ENCODE measurements at places on chromosomes 12 and 14.

- no peak for DNase-seq
Measured at GRCh38 chr12:112807452-112807851, 15.9 kb downstream of the RPH3A start.

DNA sequence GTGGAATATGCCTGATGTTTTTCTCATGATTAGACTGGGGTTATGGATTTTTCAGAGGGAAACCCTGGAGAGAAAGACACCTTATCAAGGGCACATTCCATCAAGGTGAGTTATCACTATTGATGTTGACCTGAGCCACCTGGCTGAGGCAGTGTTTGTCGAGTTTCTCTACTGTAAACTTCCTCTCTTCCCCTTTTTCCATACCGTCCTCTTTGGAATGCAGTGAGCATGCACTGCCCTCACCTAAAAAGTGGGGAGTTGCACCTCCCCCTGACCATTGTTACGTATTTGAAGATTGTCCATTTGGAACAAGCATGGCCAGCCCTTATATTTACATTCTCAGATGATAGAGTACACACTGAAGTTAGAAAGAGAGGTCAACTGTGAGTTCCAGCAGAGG, 53.9 kb upstream of the PWP1 start:
- DNase-seq = no peak

- DNase-seq = no peak
Measured at GRCh38 chr12:12086362-12086761, 15.6 kb downstream of the BCL2L14 start.

DNA sequence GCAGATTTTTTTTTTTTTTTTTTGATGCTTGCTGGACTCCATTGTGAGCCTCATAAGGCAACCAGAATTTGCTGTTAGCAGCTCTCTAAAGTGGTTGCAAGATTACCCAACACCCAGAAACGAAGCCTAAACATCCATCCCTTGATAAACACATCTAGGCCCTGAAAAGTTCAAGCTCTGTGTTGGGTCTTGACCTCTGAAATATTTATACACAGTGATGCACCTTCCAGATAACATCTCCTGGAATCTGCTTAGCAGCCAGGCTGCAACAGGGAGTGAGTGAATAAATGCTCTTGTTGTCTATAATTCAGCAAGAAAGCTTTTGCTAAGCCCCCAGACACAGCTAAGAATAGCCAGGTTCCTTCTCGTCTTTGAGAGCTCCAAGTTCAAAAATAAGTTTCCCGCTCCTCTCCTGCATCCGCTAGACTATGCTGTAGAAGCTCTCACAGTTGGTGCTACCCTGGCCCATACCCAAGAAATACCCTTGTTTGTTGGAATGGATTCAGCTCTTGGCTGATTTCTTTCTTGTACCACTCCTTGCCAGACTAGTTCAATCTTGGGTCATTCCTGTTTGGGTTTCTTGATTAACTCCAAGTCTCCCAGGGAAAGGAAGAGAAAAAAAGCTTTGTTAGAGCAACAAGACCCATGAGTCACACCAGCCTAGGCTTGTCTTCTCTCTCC, 610.6 kb upstream of the TBX3 start:
- no peak for DNase-seq

DNA sequence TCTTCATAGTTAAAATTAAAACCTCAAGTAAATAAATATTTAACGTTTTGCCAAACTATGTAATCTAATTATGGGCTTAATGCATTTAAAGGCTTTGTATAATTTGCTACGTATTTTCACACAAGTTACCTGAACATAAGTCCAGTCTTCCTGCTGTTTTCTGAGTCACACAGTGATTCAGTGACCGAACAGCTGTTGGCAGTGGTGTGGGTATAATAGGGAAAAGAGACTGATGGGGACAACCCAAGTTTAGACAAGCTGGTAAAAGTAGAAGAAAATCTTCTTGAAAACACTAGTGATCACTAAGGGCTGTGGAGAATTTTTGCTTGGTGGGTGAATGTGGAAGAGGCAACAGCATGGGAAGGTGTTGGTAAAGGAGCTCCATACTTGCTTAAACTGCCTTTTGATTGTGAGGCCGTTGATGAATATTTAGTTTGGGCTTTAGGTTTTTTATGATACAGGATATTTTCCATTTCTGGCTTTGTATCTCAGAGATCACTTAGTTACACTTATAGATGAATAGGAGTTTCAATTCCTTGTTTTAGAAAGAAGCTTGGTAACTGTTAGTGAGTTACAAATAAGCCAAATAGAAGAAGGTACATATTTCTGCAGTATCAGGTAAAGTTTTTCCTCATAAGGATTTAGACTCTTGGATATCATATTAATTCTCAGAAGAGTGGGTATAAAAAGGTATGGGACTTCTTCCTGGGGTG, 23.9 kb downstream of the LRRK2 start:
- no peak for DNase-seq

DNA sequence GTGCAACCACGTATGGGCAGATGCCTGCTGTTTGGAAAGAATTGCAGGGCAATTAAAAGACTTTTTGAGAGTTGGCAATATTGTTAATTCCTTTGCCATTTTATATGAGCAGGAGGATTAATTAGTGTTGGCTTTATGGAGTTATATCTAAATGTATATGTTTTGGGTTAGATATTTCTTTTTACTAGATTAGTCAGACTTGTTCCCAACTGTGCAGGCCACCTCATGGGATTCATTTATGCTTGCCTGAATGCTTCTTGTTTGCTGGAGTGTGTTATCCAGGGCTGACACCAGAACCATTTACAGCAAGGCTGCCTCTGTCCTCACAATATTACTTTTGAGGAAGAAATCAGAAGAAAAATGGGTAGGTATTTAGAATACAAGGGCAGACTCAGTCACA, 192.5 kb downstream of the KTN1 start:
- no peak for DNase-seq

DNA sequence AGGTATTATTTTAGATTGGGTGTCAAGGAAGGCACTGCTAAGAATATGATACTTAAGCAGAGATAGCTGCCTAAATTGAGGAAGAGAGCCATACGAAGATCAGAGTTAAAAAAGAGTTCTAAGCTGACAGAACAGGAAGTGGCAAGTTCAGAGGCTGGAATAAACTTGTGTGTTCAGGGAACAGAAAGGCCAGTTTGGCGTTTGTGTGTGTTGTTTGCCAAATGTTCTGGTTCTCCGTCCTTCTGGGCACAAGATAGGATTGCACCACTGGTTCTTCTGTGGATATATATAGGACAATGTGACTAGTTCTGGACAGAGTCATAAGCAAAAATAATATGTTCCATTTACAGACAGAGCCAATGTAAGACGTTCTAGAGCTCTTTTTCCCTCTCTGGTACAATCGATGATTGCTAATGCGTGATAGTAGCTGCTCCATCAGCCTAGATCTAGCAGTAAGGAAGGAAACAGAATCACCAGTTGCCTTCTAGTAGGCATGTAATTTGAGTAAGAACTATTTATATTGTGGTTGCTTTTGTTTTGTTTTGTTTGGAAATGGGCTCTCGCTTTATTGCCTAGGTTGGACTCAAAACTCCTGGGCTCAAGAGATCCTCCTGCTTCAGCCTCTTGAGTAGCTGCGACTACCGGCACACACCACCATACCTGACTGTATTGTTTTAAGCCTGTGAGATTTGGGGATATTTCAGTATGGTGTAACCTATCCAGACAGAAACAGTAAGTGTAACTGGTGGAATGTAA, 7.4 kb downstream of the BBS10 start:
- DNase-seq = no peak

DNA sequence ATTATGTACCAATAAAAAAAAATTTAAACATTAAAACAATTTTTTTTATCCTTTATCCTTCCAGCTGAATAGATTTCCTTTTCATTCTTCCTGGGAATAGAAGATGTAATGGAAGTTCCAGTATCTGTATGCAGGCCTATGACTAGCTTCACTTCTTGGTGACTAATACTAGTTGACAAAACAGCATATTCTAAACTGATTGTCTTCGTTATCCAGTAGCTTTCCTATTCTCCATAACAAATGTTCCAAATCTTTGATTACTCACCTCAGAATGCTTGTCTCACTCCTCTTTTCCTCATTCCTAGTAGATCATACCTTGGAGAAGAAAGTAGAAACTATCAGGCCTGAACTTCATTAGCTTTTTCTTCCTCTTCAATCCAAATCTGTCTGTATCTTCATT, 70.7 kb downstream of the PLEKHA5 start:
- no peak for DNase-seq

- DNase-seq = no peak
Measured at GRCh38 chr14:65453807-65454480, 41.4 kb downstream of the FUT8 start.

DNA sequence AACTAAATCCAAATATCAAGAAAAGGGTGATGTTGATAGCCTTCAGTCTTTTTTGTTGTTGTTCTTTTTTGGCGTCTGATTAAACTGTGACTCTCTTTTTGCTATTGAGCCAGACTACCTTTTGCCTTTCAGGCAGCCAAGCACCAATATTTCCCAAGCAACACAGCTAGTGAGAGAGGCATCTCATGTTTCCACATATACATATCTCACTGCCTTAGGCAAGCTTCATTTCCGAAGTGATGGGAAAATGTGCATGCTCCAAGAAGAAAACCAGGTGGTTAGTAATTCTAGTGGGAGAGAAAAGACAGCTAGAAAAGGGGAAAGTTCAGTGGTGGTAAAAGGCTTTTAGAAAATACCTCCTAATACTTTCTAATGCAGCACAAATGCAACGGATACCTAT, 277.7 kb downstream of the TMTC2 start:
- DNase-seq = no peak

GRCh38 chr12:130818635-130819576, 20.1 kb downstream of the STX2 start:
- DNase-seq = peak; percentile 83

GRCh38 chr12:101671157-101671791, 26.2 kb upstream of the CHPT1 start:
- DNase-seq = no peak

DNA sequence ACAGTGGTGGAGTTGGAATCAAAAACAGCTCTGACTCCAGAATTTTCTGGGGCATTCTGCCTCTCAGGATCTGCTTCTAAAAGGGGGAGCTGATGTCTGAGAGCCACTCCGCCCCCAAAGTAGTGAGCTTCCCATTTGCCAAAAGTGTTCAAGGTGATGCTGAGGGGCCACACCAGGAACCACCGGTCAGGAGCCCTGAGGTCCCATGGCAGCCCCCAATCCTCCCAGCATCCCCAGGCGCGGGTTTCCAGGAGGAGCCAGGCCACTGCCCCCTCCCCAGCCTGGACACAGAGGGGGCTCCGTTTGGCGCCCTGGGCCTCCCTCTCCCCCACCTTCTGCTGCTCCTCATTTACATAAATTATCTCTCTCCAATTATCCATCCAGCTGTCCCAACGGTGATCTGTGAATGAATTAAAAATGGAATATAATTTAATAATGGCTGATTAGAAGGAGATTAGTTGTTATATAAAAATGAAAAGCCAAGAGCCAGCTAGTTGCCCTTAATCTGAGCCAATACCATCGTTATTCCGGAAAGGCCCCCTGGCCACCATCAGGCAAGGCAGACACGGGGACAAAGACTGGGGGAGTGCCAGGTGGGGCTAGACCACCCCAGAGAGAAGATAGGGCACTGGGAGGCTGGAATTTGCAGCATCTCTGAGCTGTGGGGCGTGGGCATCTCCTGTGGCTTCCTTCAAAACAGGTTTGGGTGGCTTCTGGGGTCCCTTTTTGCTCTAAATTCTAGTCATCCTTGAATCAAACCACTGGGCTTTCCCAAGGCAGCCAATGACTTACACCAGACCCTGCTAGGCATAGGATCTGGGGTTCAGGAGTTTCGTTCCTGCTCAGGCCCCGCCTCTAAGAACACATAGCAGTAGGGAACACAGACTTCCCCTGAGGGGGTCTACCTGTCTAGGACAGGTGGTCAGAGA, 19.7 kb upstream of the VSX2 start:
- DNase-seq = no peak

Data from stimulated activated CD4-positive, alpha-beta T cell treated with anti-CD3 and anti-CD28 coated beads, Interleukin-2, amount 100 ng/mL, for 48 hours (primary cell).